ENCODE measurements at places on chromosomes 2 and 18. TPM values are rescaled to one million over a fixed set of nuclear protein-coding genes. Genes with fewer than 3 reads are reported as not detected.

The NTSR2 gene
- not detected for polyA plus RNA-seq

The CIDEA gene
- 0.44 TPM for polyA plus RNA-seq

The CCDC93 gene
- polyA plus RNA-seq = 3.8 TPM

The SKOR2 gene
- polyA plus RNA-seq = not detected

The C1GALT1C1L gene
- 0.63 TPM for polyA plus RNA-seq

The ALK gene
- polyA plus RNA-seq = 0.13 TPM

DNA sequence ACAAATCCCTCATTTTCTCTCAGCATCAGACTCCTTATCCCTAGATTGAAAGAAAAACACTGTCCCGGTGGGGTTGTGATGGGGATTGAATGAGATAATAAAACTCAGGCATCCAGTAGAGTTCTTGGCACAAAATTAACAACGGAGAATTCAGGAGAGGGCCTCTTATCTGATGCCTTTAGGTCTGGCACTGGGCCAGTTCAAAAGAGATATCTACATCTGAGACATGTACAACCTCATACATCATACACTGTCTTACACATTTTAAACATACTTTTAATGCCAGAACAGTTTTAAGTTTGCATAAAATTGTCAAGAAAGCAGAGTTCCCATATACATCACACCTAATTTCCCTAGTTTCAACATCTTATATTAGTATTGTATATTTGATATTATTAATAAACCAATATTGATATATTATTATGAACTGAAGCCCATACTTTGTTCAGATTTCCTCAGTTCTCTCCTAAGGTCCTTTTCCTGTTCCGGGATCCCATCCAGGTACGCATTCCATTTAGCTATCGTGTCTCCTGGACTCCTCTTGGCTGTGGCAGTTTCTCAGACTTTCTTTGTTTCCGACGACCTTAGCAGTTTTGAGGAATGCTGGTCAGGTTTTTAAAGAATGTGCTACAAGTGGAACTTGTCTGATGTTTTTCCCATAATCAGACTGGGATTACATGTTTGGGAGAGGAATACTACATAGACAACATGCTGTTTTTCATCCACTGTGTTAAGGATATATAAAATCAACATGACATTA is 27.8 kb downstream of the NXPH2 start:
- DNase-seq = peak; percentile 17

GRCh38 chr2:239957681-239958472 is 67.3 kb downstream of the NDUFA10 start:
- no peak for DNase-seq

DNA sequence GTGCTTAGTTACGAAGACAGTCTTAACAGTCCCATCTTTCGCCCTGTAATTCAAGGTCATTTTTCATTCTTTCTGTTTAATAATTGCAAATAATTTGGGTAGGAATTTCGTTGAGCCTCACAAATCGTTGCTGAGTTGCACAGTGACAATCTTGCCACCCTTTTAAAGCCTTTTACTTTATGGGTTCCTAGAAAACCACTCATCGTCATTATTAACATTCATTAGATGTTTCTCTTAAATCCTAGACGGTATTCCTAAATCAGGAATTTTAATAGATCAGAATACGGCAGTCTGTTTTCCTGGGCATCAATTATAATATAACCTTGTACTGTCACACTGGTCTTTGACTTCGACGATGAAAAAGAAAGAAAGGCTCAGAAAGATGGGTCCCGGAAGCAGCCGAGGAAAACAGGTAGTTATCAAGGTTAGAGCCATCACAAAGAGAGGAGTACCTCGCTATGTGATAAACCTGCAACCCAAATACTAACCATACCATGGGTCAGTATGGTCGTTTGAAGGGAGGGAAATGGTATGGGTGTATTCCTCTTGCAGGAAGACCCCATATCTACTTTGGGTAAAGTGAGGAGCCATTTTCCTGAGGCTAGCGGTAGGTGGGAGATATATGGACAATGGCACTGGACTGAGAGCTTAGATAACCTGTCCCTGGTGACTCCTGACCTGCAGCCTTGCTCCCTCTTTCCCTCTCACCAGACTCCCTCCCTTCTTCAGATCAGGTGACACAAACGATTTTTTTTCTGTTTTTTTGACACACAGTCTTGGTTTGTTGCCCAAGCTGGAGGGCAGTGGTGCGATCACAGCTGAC is 981 bp upstream of the SF3B1 start:
- DNase-seq = no peak

DNA sequence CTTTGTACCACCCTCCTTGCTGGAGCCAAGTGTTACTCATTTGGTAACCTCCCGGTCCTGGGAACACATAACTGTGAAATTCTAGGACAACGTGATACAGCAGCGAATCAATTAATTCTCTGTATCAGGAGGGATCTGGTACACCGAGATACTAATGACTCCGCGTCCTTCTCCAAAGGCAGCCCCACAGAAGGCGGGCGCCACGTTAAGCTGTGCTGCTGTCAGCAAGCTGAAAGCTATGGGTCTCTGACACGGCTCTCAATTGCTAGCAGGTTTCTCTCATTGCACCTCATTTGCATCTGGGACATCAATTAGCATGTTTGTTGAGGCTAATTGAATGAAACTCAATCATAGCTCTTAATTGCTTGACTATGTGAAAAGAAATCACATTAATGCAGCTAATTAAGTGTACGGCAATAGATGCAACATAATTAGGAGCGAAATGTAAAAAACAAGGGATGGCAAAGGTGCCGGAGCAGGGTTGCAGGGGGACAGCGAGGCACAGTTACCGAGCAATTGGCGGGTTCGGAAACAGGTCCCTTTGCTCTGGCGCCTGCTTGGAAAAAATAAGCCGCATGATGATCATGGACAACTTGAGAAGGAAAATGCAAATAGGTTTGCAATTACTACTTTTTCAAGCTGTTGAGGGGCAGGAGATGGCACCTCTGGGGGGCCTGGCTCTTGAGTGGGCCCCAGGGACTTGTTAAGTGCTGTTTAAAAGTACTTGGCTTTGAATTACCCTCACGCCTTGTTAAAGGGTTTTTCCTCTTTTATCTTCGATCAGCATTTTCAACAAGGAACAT is 264.2 kb downstream of the GBX2 start:
- DNase-seq = no peak

DNA sequence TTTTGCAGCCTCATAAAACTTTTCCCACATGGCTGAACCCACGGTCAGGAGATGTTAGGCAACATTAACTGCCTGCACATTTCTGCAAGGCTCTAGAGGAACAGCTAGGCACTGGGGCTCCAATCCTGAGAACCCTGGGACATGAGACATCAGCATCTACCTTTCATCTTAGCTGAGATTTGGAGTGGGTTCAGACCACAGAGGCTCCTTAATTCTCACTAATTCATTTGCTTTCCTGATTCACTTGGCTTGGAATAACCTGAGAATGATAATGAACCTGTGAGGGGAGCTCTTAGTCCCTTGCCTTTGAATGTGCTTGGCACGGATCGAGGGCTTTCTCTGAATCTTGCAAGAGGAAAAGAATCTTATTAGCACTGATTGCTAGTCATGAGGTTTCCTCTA is 266.2 kb downstream of the FIGN start:
- DNase-seq = no peak

DNA sequence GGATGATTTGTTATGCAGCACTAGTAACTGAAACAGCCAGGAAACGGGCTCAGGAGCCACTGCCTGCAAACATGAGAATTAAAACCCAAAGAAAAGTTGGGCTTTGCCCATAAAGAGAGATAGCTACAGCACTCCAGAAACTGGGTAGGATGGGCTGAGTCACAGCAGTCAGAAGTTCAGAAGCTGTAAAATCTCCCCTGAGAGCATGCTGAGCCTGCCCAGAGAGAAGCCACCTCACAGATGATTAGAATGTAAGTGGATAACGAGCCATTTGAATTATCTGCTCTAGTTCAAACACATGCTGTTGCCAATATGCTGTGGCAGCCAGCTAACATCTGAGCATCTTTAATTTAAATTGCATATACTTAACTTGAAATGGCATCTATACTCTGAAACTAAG is 388.1 kb upstream of the ACVR2A start:
- DNase-seq = no peak

GRCh38 chr2:6423944-6424343 is 441.8 kb downstream of the CMPK2 start:
- DNase-seq = no peak

GRCh38 chr2:109558076-109558882 is 55.5 kb downstream of the SEPTIN10 start:
- DNase-seq = peak; percentile 69

DNA sequence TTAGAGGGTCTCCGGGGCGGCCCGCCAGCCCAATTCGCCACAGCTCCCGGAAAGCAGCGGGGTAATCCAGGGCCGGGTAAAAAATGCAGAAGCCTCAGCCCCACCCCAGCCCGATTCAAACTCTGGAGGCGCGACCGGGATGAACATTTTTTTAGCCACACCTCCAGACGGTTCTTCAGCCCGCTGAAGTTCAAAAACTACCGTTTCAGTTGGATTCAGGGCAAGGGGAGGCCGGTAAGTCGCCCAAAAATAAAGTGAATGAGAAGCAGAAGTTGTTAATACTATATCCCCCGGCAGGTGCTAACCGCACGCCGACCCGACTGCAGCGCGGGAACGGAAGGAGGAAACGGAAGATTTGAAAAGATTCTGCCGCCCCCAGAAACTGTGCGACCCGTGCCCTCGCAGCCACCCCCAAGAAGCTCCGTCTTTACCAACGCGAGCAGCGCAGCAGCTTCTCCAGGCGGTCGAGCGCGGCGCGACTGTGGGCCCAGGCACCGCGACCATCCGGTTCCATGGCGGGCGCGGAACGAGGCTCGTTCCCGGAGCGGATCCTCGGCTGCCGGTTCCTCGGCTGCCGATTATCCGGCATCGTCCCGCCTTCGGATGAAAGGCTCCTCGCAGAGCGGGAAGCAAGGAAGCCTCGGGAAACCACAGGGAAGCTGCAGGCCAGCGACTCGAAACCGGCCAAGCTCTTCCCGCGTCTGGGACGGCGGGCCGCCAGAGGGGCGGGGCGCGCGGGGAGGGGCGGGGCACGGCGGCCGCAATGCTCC is at the start of gene BARD1:
Gene BARD1, minus strand, starts transcription at position 703 of the 770 bp plus-strand sequence. Its CDS starts 114 bp downstream, at position 589.
- peak; percentile 80 for DNase-seq

Measured in stomach (tissue), 19 donors.